ENCODE measurements at places on chromosomes 6 and 20.

- DNase-seq: no peak
Measured at GRCh38 chr6:152946484-152946883, 36.4 kb downstream of the FBXO5 start.

DNA sequence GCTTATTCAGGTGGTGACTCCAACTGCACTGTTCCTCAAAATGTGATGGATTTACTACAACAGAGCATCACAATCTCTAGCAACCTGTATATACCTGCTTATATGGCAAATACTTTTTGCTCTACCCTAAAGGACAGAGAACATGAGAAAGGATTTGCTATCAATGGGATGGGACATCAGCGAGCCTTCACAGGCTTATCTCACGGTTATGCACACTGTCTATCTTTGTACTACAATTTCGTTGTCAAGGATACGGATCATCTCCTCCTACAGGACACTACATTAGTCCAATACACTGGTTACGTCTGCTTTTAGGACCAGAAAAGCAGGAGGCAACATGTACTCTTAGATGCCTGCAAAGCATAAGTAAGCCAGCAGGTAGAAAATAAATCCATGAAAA is 34.2 kb downstream of the STX7 start:
- DNase-seq: no peak

GRCh38 chr6:84728602-84729001 is 35.8 kb downstream of the TBX18 start:
- DNase-seq: peak; percentile 9

- no peak for DNase-seq
Measured at GRCh38 chr6:151551223-151551857, 57.5 kb downstream of the CCDC170 start.

- no peak for DNase-seq
Measured at GRCh38 chr20:57860576-57860975, 150.8 kb upstream of the PMEPA1 start.

- peak; percentile 92 for DNase-seq
Measured at GRCh38 chr6:52551483-52552277, 25.2 kb downstream of the TRAM2 start.

DNA sequence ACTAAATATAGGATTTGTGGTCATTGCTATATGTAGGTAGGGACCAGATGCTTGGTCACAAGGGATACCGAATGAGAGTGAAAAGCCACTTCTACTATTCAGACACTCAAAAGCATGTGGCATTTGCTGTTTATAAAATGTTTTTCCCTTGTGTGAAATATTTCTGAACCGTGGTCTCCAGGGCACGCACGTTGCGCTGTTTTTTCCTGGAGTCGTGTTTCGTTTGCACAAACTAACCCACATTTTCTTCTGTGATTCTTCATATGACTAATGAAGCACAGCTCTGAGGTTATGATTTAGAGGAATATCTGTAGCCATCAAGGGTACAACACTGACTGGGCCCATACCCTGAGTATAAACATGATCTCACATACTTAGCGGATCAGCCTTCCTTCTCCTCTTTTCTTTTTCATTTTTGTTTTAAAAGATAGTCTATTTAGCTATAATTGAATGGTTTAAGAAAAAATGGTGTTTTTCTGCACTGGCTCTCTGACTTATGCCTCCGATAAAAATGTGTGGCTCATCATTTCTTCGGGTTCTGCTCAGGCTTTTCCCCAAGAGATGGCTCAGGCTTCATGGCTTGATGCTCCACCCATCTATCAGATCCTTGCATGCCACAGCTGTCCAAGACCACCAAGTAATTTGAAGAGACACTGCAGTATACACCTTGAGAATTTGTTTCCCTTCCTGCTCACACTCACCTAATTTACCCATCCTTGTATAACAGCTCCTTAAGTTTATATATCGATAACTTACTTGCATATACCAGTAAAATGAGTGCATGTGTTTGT is 59.9 kb upstream of the HBS1L start:
- no peak for DNase-seq

- no peak for DNase-seq
Measured at GRCh38 chr6:121809211-121809610, 373.8 kb downstream of the GJA1 start.

GRCh38 chr6:1630212-1630770 is 20.6 kb downstream of the FOXC1 start:
- no peak for DNase-seq

GRCh38 chr20:9088556-9088955 is 19.7 kb downstream of the PLCB4 start:
- DNase-seq: no peak
